Esophagus squamous epithelium (tissue), 5 donors: ENCODE measurements at places on chromosomes 7 and 10. TPM values are rescaled to one million over a fixed set of nuclear protein-coding genes. Genes with fewer than 3 reads are reported as not detected.

DNA sequence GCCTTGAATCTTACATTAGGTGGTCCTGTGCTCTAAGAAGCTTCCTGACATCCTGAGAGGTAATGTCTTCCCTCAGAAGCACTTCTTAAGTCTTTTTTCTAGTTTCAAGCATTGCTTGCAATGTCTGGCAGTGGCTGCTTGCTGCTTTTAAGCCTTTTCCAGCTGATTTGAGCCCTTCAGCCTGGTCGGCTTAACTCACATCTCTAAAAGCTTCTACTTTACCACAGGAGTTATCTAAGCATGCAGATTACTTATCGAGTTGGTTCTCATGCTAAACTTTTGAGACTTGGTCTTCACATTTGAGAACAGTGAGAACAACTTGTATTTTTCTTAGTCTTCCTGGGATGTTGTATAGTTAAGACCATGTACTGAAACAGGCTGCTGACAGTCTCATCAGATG lies 3.9 kb downstream of the LRMDA start:
- peaks cover 14% of the 10 kb centered on the region for H3K4me1 ChIP-seq
- no peak overlapping the region for H3K4me3 ChIP-seq
- H3K27me3 ChIP-seq, result no peaks in the 10 kb centered on the region
- peaks cover 3% of the 10 kb centered on the region for H3K36me3 ChIP-seq
- H3K27ac ChIP-seq, result no peak overlapping the region

GRCh38 chr10:68900427-68901104 lies 549 bp upstream of the DDX50 start:
- H3K4me1 ChIP-seq, result peaks cover 14% of the 10 kb centered on the region
- H3K4me3 ChIP-seq, result peak overlapping the region; percentile 86
- no peaks in the 10 kb centered on the region for H3K27me3 ChIP-seq
- peak overlapping the region; percentile 97 for H3K27ac ChIP-seq
- no peaks in the 10 kb centered on the region for H3K36me3 ChIP-seq

GRCh38 chr7:15370441-15370840 lies 191.4 kb downstream of the AGMO start:
- no peaks in the 10 kb centered on the region for H3K36me3 ChIP-seq
- no peak overlapping the region for H3K4me3 ChIP-seq
- DNase-seq, result no peak
- H3K27me3 ChIP-seq, result no peaks in the 10 kb centered on the region
- no peak overlapping the region for H3K27ac ChIP-seq

DNA sequence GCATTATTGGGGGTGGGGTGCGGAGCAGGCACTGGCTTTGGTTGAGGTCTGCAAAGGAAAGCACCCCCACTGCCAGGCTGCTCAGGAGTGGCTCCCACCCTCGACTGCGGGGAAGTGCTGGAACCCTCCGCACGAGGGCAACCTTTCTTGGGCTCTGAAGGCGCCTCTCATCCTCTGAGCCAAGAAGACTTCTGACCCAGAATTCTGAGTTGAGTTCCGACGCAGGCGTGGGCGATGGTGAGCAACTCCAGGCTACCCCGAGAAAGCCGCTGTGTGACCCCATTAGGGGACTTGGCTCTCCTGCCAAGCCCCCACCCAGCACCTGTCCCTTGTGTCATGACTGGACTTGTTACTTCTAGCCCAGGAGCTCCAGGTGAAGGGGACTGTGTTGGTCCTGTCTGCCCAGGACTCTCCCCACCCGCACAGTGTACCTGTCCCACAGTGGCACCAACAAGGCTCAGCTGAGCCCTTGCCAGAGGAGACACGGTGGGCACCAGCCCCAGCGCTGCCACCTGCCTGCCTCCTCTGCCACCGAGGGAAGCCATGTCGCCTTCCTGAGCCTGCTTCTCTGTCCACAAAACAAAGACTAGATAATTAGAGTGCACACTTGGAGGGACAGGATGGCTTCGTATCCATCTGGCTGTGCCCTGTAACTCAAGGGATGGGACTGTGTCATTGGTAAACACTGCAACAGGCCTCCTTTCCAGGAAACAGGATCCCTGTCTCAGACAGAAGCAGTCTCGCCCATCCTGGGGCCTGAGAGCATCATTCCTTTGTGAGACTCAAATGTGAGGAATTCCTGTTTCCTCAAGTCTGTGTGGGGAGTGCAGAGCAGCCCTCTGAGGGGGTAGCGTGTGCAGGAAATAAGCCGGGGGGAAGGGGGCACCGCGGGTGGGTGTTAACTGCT lies 128.8 kb downstream of the LHPP start:
- no peaks in the 10 kb centered on the region for H3K27me3 ChIP-seq
- peaks cover 17% of the 10 kb centered on the region for H3K4me1 ChIP-seq
- no peak overlapping the region for H3K4me3 ChIP-seq
- no peak overlapping the region for H3K27ac ChIP-seq

DNA sequence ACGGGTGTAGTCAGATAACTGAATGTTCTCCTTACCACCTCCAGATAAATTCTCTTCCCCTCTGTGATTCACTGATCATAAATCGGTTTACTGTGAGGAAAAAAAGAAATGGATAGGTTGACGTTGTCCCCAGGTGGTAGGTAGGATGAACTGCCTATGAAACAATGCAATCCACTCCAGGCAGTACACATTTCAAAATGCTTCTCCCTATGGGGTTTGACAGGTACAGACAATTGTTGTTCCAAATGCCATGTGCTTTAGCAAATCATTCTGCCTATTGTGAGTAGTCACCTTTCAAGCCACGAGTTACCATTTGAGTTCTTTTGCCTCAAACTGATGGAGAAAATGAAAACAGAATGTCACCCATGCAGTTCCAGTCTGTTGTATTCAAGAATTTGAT lies 21.8 kb downstream of the VIM start:
- no peak for DNase-seq
- no peaks in the 10 kb centered on the region for H3K36me3 ChIP-seq
- H3K27ac ChIP-seq, result no peak overlapping the region
- H3K4me3 ChIP-seq, result no peak overlapping the region
- no peaks in the 10 kb centered on the region for H3K27me3 ChIP-seq

GRCh38 chr10:95755511-95756004 lies 405 bp upstream of the ENTPD1 start:
- H3K27me3 ChIP-seq, result no peaks in the 10 kb centered on the region
- H3K27ac ChIP-seq, result peak overlapping the region; percentile 89
- H3K4me3 ChIP-seq, result peak overlapping the region; percentile 64
- no peaks in the 10 kb centered on the region for H3K36me3 ChIP-seq
- DNase-seq, result no peak

- peaks cover 14% of the 10 kb centered on the region for H3K4me1 ChIP-seq
- H3K36me3 ChIP-seq, result no peaks in the 10 kb centered on the region
- no peak for DNase-seq
- H3K27me3 ChIP-seq, result no peaks in the 10 kb centered on the region
- H3K27ac ChIP-seq, result no peak overlapping the region
- H3K4me3 ChIP-seq, result no peak overlapping the region
These were observed 6.3 kb upstream of the ARHGAP22 start for GRCh38 chr10:48611133-48611532.

DNA sequence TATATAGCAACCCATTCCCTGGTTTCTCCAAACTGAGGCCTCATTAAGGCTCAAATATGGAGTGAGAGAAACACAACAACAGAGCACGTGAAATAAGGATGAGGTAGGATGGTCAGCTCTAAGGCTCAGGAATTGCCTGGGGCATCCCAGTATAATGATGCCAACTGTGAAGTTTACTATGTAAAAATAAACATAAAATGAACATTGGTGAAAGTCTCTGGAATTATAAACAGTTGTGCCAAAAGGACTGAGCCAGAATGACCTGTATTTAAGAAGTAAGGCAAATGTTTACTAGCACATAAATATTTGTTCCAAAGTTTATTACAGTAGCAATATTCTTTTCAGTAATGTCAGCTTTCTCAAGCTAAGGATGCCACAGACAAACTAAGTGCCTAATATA lies 64.6 kb downstream of the ZNF680 start:
- H3K4me1 ChIP-seq, result no peaks in the 10 kb centered on the region
- no peaks in the 10 kb centered on the region for H3K36me3 ChIP-seq
- H3K27ac ChIP-seq, result no peak overlapping the region
- no peak for DNase-seq
- H3K27me3 ChIP-seq, result no peaks in the 10 kb centered on the region
- H3K4me3 ChIP-seq, result no peak overlapping the region

DNA sequence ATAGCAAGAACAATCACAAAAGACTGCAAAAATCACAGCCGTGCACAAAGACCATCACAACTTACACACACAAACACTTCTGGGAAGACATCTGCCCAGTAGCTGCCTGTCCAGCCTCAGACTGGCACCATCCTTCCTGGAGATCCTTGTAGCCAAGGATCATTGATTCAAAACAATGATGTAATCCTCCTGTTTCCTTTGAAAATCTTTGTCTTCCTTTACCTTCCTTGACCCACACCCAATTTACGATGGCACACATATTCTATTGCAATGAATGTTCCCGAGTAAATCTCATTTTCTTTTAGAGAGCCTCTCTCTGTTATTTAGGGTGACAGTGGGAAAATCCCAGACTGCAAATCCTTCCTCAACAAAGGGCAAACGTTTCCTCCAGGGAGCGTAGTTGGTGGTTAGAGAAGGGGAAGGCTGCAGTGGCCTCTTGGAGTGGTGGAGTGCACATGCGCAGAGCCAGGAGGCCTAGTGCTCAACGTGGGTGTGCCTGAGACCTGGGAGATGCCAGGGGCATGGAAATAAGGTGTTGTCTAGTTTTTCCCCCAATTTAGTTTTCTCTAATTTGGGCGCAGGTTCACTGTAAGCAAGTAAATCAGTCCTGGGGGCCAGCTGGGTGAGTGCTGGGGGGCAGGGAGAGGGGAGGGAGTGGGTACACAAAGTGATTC lies 3.1 kb upstream of the INPP5A start:
- H3K27ac ChIP-seq, result no peak overlapping the region
- peaks cover 21% of the 10 kb centered on the region for H3K4me1 ChIP-seq
- no peaks in the 10 kb centered on the region for H3K27me3 ChIP-seq

DNA sequence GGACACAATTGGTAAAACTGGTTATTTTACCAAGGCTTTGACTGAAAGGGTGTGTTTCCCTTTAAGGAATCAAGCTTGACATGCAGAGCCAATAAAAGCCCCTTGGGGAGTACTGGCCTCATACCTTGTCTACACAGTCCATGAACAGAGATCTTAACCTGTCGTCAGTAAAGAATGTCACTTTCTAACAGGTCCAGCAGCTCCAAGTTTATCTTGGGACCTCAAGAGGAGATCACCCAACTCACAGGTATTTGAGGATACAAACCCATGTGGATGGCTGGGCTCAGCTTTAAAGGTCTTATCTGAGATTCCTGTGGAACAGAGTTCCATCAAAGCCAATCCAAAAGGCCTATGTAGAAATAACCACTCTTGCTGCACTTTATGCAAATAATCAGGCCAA lies 61.3 kb downstream of the COA1 start:
- H3K27me3 ChIP-seq, result no peaks in the 10 kb centered on the region
- H3K4me3 ChIP-seq, result no peak overlapping the region

The MUC3A gene
- under 0.01 TPM for total RNA-seq

The NKX6-2 gene
- total RNA-seq, result not detected

The PPP1R17 gene
- total RNA-seq, result not detected

The RNF32 gene
- total RNA-seq, result 1.7 TPM

The AKR1C4 gene
- not detected for total RNA-seq

The FRAT2 gene
- 29.4 TPM for total RNA-seq

The NPY4R2 gene
- not detected for total RNA-seq

The MKX gene
- 3.3 TPM for total RNA-seq

The GPR15LG gene
- 352 TPM for total RNA-seq
